ENCODE measurements at places on chromosomes 7 and 10. TPM values are rescaled to one million over a fixed set of nuclear protein-coding genes. Genes with fewer than 3 reads are reported as not detected.
A peak's percentile ranks its signal among the peaks of the same experiment; 100 is the strongest.

- no peak for DNase-seq
Measured at GRCh38 chr10:75450644-75451640, 19.5 kb downstream of the LRMDA start.

GRCh38 chr7:156218544-156219306 is 406.5 kb upstream of the SHH start:
- DNase-seq: no peak

GRCh38 chr7:69187824-69188333 is 410.4 kb upstream of the AUTS2 start:
- DNase-seq: no peak

DNA sequence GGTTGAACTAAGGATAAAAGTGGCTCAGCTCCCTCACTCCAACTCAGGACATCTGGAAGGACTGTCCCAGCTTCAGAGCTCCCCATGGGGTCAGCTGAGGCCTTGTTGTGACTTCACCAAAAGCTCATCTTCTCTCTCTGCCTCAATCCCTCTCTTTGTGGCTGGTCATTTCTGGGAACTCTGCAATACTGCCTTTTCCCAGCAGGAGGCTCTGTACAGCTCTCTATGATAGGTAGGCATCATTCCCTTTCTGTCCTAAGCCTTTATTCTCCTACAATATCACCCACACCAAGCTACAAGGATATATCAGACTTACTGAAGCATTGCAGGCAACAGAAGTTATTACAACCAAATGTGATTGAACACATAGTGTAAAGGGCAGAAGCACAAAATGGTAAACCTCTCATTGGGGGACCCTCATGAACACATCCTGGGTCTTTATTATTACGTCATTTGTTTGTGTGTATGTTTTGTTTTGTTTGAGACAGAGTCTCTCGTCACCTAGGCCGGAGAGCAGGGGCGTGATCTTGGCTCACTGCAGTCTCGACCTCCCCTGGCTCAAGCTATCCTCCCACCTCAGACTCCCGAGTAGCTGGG is 36.7 kb upstream of the PRPS1L1 start:
- DNase-seq: no peak

GRCh38 chr7:134667899-134668298 is 21.2 kb downstream of the BPGM start:
- DNase-seq: no peak

DNA sequence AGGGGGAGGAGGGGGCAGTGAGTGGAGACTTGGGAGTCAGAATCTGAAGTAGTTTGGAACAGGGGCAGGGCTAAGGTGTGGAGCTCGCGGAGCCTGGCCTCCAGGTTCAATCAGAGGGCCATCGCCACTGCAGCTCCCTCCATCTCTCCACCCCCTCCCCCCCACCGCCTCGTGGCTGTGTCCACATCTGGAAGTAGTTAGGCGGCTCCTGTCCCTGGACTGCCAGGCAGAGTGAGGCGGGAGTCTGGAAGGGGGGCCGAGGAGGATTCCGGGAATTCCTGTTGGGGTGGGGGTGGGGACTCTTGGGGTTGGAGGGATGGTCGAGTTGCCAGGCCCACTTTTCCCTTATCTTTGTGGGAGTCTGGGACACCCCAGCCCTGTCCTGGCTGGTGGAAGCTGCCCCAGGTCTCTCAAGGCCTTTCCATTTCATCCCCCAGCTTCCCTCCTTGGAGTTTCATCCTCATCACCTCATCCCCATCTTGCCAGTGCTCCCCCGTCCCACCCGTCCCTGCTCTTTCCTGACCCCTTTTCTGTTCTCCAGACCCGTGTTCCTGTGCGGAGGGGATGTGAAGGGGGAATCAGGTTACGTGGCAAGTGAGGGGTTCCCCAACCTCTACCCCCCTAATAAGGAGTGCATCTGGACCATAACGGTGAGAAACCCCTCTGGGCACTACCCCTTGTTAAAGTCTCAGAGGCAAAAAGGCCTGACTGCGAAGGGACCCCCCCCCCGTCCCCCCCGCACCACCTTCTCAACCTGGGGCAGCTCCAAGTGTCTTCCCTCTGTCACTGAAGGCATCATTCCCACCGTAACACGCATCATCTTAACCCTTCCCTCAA is 944 bp downstream of the PCOLCE start:
- DNase-seq: peak; percentile 82

GRCh38 chr7:92762851-92763250 is 73.5 kb downstream of the CDK6 start:
- no peak for DNase-seq

- DNase-seq: no peak
Measured at GRCh38 chr7:14507617-14508016, 394.9 kb downstream of the DGKB start.

The DNAJB12 gene
- 18.3 TPM for total RNA-seq

The CCL24 gene
- total RNA-seq: not detected

The MOGAT3 gene
- total RNA-seq: not detected

The SPDYE11 gene
- total RNA-seq: not detected

The KIN gene
- 3.0 TPM for total RNA-seq

The FIGNL1 gene
- total RNA-seq: 27.1 TPM

The ZNF107 gene
- total RNA-seq: 3.6 TPM

The ABCB4 gene
- total RNA-seq: not detected

The P4HA1 gene
- 241 TPM for total RNA-seq

The ANKRD61 gene
- total RNA-seq: under 0.01 TPM

The SLC18A3 gene
- not detected for total RNA-seq

The NKX1-2 gene
- total RNA-seq: not detected
